ENCODE measurements at places on chromosomes 2 and 18.
A peak's percentile ranks its signal among the peaks of the same experiment; 100 is the strongest.

- DNase-seq = peak; percentile 25
Observed at GRCh38 chr2:126976721-126977328, 78.1 kb downstream of the TEX51 start.

DNA sequence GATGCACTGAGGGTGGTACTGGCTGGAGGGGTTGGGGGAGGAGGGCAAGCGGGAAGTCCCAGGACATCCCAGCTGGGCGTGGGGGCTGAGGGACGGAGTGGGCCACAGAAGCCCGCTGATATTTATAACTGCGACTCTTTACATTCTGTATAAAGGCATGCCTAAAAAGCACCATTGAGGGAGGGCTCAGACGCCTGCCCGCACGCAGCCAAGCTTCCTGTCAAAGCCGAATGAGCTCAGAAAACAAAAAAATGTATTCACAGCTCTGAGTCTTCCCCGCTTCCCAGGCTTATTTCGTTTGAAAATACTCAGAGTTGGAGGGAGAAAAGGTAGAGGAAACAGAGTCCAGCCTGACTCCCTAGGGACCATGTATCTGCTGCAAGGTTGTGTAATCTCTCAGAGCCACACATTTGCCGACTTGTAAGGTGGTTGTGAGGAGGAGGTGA, 170.1 kb upstream of the HAAO start:
- no peak for DNase-seq

DNA sequence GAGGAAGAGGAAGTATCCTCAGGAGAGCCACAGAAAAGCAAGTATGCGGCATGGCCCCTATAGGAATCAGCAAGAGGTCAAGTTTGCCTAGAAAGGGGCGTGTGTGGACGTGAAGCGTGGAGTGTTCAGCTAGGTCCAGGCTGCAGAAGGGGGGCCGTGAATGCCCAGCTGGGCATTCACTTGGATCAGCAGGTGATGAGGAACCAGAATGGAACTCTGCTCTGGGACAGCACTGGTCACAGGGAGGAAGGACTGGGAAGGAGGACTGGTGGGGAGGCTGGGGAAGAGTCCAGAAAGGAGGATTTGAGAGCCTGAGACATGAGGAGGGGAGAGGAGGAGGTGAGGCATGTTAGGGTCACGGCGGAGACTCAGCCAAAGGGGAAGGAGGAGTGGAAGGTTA, 19.8 kb downstream of the STAT1 start:
- DNase-seq = no peak

DNA sequence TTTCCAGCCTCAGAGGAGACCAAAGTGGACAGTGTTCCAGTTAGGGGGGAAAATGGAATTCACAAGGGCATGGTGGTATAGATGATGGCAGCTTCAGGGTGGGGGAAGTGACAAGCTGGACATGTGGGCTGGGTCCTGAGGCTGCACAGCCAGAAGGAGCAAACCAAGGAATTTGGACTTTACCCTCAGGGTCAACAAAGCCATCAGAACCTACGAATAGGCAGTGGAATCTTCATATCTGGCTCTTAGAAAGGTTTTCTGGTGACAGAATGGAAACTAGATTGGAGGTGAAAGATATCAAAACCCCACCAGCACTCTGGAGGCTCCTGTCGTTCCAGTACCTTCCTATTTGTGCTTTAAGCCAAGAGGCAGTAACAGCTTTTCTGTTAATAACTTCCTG, 127.1 kb downstream of the SETBP1 start:
- no peak for DNase-seq

GRCh38 chr2:100749771-100750542, 70.0 kb upstream of the NPAS2 start:
- DNase-seq = no peak

DNA sequence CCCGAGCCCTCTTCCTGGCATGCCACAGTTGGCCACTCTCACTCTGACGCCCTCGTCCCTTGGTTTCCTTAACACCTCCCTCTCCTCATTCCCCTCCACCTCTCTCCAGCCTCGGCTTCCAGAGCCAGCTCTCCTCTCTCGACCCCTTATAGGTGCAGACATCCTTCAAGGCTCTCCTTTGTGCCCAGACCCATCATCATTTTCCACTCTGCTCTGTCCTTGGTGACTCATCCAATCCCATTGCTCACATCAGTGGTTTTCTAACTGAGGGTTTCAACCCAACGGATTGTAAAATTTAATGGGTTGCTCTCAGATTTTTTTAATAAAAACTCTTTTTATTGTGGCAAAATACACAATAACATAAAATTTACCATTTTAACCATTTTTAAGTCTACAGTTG, 6.2 kb downstream of the ST8SIA5 start:
- no peak for DNase-seq

GRCh38 chr2:133660510-133660909, 92.2 kb upstream of the NCKAP5 start:
- DNase-seq = no peak

- DNase-seq = no peak
Observed at GRCh38 chr2:235876099-235876679, 292.0 kb downstream of the GBX2 start.

DNA sequence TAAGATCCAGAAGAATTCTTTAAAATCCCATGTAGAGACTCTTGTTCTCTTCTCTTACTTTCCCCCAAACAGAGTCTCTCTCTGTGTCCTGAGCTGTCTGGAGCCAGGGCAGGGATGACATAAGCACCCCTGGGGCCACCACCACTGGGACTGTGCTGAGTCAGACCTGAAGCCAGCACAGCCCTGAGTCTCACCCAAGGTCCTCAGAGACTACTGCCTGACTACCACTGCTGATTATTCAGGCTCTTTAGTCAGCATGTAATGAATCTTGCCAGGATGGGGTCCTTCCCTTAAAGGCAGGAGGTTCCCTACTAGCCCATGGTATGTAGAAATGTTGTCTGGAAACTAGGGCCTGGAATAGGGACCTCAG, 34.9 kb upstream of the DYNC1I2 start:
- DNase-seq = no peak

GRCh38 chr2:98346311-98347236, at the start of gene CNGA3:
TSS of gene CNGA3 (plus strand) at chr2:98346456. CDS start at chr2:98369976, 23,520 bp downstream.
- peak; percentile 78 for DNase-seq

- DNase-seq = no peak
Observed at GRCh38 chr2:118269408-118270051, 181.3 kb downstream of the INSIG2 start.

- no peak for DNase-seq
Observed at GRCh38 chr18:75086494-75087034, 122.4 kb downstream of the PTGR3 start.

- DNase-seq = no peak
Observed at GRCh38 chr18:56660655-56661054, 9.5 kb downstream of the WDR7 start.

DNA sequence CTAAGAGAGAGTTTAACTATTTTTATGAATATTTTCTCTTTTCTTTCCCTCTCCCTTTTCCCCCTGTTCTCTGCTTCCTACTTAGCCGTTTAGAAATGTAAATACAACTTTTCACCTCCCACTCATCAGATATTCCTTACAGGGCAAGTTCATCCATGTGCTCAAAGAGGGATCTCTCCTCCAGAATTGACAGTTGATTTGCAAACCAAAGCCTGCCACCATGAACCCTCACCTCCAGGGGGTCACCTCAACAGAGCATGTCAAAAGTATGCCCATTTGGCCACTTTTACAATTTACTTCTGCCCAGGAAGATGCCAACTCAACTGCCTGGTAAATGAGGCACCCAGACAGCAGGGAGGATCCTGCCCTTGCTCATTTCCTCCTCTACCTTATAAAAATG, 149.2 kb upstream of the GYPC start:
- DNase-seq = no peak

DNA sequence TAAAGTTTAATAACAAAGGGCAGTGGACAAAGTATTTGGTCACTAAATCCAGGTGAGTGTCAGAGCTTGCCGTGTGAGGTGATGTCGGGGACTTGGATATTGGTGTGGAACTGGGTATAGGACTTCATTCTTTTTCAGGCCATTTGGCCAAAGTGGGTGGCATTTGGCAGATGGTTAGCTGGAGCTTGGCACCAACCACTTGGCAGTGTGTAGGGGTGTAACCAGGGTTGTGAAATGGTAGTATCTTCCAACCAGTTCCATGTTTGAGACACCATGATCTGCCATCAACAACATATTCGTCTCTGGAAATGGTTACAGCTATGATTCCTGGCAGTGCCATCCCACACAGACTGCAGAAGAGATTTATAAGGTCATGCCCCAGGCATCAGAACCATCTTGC, 113.9 kb downstream of the CCDC85A start:
- no peak for DNase-seq

DNA sequence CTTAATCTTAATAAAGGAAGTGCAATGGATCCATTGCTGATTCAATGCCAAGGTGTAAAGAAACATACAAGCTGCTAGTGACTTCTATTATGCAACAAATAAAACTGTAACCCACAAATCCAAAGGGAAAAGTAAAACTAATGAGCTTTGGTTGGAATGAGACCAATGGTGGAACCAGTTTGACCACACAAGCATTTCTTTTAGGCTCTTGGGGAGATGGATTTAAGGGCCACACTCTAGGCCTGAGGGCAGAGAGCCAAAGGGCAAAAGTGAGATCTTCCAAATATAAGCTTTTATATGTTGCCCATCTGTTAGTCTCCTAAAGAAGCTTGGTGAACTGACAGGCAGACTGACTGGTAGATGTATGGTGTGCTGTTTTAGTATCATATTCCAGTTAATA, 41.5 kb upstream of the MMADHC start:
- no peak for DNase-seq

GRCh38 chr2:42905341-42906110, 113.1 kb upstream of the HAAO start:
- no peak for DNase-seq

GRCh38 chr2:15561574-15562344, 625 bp upstream of the NBAS start:
- peak; percentile 35 for DNase-seq

DNA sequence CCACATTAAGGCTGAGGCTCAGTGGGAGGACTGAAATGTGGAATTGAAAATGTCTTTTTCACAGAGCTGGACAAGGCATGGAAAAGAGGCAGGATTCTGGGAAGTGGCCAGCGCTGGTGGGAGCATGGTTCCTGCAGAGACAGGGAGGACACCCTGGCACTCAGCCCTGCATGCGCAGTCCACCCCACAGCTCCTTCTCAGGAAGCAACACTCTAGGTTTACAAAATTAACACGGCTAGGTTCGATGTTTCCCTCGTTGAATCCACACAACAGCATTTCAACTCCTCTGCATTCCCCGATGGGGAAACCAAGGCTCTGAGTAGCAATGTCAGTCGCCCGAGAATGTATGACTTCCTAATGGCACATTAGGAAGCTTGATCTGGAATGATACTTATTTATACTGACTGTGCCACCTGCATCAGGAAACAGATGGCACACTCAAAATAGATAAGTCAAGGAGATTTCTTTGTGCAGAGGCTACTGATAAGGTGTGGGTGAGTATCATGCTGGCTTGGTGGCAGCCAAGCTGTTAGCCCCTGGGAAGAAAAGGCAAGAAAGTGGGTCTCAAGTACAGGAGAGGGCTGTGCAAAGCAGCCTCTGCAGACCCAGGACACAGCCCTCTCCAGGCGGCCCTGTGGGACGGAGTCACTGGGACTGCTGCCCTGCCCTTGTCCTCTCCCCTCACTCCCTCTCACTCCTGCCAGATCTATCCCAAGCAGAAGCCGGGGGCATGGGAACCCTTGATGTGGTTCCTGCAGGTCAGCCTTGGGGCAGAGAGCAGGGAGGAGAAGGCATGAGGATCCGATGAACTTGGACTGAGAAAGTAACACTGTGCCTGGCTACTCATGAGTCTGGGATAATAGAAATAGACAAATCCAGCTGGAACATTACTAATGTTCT, 158.4 kb upstream of the FHL2 start:
- no peak for DNase-seq

DNA sequence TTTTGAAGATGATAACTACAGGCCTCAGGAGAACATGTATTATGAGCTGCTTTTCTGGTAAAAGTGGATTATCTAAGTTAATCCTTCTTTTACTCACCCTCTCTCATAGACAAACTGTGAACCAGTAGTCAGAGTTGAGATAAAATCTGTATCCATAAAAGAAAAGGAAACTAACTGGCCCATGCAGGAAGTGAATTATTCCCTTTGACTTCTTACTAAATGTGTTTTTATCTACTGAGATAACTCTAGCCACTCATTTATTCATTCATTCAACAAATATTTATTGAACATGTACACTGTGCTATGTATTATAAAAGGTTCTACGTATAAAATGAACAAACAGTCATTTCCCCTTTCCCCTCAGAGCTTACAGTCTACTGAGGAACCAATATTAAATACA, 10.0 kb downstream of the WDR35 start:
- DNase-seq = no peak

- no peak for DNase-seq
Observed at GRCh38 chr2:119694845-119695521, 16.0 kb downstream of the TMEM177 start.

DNA sequence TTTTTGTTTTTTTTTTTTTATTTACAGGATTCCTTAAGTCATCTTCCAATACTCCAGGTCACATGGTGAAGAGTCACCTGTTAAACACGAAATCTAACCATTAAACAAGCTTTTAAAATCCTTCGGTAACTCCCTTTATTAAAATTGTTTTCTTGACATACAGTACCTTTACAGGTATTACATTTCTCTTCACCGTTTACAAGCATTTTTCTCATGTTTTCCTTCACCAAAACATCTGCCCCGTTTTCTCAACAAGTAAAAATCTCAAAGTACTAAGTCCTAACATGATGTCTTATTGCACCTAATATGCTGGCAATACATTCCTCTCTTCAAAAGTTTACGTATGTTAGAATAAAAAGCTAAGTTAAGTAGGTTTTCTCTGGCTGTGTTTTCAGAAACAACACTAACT, 1.1 kb downstream of the PUM2 start:
- DNase-seq = no peak

GRCh38 chr18:44343570-44343969, 337.1 kb upstream of the SETBP1 start:
- no peak for DNase-seq

GRCh38 chr18:64149916-64150438, 1.1 kb upstream of the LINC00305 start:
- peak; percentile 14 for DNase-seq

GRCh38 chr2:129904532-129905446, 74.7 kb upstream of the RAB6C start:
- no peak for DNase-seq

DNA sequence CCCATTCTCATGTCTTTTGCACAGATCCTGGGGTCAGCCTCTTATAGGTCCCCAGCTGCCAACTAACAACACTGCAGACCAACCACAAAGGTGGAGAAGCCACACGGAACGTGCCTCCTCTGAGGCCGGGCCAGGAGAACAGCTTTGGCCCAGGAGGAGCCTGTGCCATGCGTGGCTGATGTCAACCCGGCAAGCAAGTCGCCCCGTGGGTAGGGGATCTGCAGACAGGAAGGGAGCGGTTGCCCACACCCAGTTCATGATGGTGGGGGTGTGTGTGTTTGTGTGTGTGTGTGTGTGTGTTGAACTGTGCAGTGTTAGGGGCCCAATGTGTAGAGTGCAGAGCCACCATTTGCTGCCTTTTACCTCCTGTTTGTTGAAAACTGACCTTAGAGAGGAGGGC, 2.4 kb upstream of the CLEC4F start:
- no peak for DNase-seq

DNA sequence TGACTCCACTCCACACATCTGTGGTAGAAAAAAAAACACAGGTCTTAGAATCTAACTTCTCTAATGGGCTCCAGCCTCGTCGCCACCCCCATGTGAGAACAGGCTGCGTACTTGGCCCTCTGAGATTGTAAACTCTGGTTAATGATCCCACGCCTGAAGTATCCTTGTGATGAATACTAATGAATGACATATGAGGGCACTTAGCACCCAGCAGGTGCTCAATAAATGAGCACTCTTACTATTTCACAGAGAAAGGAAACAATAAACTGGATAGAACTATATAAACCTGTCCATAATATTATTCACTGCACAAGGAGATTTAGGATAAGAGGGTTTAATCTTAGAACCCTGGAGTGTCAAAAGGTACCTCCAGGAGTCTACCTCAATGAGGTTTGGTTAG, 310.1 kb upstream of the HNRNPA3 start:
- DNase-seq = no peak

Measured in iPS-NIHi11 (cell line).